T-helper 2 cell treated with Interferon-gamma antibody and Interleukin-4, amounts not matched to agents 100 ng/mL and 5 ng/mL, for 36 hours (primary cell): ENCODE measurements at places on chromosomes 3 and 15. TPM values are rescaled to one million over a fixed set of nuclear protein-coding genes. Genes with fewer than 3 reads are reported as not detected.

MFSD1 gene
- 32.5 and 32.6 TPM in 2 replicates for total RNA-seq

HIGD2B gene
- 0.16 TPM in 1 of 2 replicates, not detected in the other for total RNA-seq

GOLGA6L10 gene
- 0.32 and 0.84 TPM in 2 replicates for total RNA-seq

TM4SF18 gene
- total RNA-seq: not detected in 2 replicates

MCTP2 gene
- total RNA-seq: 47.9 and 53.9 TPM in 2 replicates

KIF15 gene
- 43.3 and 44.8 TPM in 2 replicates for total RNA-seq

ARMC8 gene
- total RNA-seq: 47.7 and 52.2 TPM in 2 replicates

GOLGA8N gene
- 23.0 and 26.7 TPM in 2 replicates for total RNA-seq

TRPM1 gene
- not detected in 2 replicates for total RNA-seq

SLC28A2 gene
- not detected in 2 replicates for total RNA-seq

TNFAIP8L3 gene
- total RNA-seq: 0.18 and 0.23 TPM in 2 replicates

RARRES1 gene
- not detected in 2 replicates for total RNA-seq

ETV5 gene
- total RNA-seq: 0.16 and 0.23 TPM in 2 replicates

TLR9 gene
- 0.25 TPM in 1 of 2 replicates, not detected in the other for total RNA-seq

TMEM202 gene
- not detected in 2 replicates for total RNA-seq

GAP43 gene
- total RNA-seq: not detected in 2 replicates

CERS3 gene
- total RNA-seq: 0.45 and 0.57 TPM in 2 replicates

HHLA2 gene
- total RNA-seq: 2.0 and 2.5 TPM in 2 replicates

NCEH1 gene
- 7.6 and 9.4 TPM in 2 replicates for total RNA-seq
